DMS 273 treated with DMSO at 0.1 percent for 48 hours (cell line): ENCODE measurements at places on chromosomes 2 and 18.

- no peak for DNase-seq
Observed at GRCh38 chr2:109230941-109231420, 102.0 kb downstream of the SH3RF3 start.

- DNase-seq = no peak
Observed at GRCh38 chr18:68323921-68324320, 391.0 kb downstream of the TMX3 start.

DNA sequence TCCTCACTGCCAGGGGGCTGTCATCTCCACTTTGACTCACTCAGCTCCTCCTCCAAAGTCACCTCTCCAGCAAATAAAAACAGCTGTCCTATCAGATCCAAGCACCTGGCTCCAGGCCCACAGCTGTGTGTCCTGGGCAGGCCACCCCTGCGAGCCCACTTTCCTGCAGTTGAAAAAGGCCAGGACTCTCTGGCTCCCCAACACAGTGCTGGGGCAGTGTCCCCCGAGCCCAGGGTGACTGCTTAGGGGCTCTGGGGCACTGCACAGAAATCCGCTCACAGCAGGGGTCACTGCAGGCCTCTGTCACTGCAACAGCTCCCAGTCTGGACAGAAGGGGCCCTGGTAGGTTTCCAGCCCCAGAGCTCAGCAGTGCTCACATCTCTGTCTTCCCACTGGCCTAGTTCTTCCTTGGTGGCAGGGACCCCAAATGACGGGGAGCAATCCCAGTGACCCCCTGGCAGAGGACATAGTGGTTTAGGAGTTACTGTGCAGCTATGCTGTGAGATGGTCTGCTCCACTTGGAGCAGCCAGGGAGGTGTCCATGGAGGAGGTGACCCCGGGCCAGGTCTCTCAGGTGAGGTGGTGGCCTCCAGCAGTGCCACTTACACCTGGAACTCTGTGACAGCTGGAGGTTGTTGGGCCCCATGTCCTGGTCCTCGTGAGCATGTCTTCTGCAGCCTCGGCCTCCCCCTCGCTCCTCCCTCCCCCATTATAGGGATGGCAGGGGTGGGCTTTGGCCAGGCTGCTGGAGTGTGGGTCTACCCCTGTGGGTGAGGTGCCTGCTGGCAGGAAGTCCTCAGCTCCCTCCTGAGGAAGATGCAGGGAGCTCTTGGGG, 35.5 kb downstream of the HS6ST1 start:
- no peak for DNase-seq

DNA sequence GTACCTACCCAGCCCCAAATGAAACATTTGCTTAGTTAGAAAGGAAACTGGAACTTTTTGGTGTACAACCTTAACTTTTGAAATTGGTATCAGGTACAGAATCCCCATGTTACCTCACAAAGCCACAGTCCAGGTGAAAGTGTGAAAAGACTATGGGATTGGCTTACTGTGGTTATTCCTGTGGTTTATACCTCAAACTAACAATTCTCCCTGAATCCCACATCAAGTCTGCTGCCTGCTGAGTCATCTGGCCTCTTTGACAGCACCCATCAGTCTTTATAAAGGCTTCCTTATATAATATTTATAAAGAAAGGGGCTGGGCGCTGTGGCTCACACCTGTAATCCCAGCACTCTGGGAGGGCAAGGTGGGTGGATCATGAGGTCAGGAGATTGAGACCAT, 164.6 kb downstream of the TMEM247 start:
- no peak for DNase-seq

DNA sequence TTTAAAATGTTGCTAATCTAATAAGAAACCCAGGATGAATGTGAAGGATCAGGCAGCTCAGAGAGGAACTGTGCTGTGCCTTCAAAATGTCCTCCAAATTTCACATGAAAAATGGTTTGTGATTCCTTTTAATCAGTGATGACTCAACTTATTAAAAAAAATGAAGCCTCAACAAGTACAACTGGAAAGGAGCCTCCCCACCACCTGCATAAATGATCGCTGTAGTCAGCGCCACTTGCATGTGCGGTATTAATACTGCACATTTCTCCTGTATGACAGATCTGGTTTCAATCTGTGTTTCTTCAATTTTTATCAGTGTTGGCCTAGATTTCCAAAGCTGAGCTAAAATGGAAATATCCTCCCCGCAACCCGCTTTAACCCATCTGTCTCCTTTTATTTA, 115.0 kb upstream of the TMEM200C start:
- DNase-seq = no peak

DNA sequence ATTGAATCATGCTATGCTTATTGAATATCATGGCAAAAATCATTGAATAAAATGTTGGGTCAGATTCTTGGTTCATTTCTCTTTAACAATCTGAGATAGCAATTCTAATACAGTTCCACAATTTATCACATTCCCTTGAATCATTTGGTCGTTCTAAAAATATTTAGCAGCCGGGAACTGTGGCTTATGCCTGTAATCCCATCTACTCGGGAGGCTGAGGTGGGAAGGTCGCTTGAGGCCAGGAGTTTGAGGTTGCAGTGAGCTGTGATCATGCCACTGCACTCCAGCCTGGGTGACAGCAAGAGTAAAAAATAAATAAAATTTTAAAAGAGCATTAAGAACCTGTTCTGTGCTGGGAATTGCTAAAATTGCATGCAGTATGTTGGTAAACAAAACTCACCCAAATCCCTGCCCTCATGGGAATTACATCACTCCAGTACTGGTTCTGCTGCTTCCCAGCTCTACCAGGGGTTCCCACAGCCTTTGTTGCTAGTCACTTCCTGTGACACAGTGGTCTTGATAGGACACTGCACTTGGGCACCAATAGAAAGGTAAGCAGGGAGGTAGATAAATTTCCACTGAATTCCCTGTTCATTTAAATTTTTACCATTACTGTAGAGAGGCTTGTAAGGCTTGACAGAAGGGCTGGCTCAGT, 200.4 kb downstream of the CTNNA2 start:
- no peak for DNase-seq

- DNase-seq = no peak
Observed at GRCh38 chr18:57210716-57211411, 64.0 kb downstream of the BOD1L2 start.

DNA sequence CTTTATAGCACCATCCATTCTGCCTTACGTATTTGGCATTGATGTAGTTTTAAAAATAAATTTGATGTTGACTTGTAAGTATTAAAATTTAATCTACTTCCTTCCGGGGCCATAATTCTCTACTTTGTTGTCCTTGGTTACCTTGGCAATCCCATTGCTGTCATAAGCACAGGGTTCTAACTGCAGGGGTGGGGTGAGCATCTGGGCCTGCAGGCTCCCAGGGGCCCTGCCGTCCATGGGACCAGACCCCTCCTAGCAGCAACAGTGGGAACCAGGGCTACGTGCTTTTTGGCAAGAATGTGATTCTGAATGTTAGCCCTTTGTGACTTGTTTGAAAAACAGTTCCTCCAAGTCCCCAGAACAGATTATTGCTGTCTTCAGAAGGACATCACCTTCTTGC, 4.9 kb downstream of the ASAP2 start:
- DNase-seq = no peak

DNA sequence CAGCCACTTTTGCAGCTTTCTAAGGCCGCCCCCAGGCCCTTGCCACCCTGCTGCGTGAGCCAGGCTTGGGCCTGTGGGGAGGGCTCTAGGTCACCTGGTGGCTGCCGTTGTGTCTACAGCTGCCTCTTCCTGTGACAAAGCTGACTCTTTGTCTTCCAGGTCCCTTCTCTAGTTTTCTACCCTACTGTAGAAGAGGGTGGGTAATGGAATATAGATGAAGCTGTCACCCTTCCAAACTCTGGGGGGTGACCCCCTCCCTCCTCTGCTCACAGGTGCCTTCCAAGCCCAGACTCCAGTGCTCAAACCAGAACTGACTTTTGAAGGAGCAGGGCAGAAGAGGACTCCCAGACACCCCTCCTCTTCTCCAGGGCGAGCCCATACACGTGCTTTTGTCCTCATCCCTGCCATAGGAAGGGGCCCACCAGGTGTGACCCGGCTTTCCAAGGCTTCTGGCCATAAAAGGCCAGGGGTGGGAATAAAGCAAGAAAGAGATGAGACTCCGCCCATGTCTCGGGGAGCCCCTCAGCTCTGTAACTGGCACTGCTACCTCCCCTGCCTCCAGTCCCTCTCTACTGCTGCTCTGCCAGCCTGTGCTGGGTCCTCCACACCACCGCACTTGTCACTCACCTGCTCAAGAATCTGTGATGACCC, 17.9 kb upstream of the SDC1 start:
- DNase-seq = no peak

- peak; percentile 24 for DNase-seq
Observed at GRCh38 chr2:68925295-68925896, 27.3 kb downstream of the GKN2 start.

GRCh38 chr2:59047373-59047995, 806.4 kb upstream of the FANCL start:
- no peak for DNase-seq

DNA sequence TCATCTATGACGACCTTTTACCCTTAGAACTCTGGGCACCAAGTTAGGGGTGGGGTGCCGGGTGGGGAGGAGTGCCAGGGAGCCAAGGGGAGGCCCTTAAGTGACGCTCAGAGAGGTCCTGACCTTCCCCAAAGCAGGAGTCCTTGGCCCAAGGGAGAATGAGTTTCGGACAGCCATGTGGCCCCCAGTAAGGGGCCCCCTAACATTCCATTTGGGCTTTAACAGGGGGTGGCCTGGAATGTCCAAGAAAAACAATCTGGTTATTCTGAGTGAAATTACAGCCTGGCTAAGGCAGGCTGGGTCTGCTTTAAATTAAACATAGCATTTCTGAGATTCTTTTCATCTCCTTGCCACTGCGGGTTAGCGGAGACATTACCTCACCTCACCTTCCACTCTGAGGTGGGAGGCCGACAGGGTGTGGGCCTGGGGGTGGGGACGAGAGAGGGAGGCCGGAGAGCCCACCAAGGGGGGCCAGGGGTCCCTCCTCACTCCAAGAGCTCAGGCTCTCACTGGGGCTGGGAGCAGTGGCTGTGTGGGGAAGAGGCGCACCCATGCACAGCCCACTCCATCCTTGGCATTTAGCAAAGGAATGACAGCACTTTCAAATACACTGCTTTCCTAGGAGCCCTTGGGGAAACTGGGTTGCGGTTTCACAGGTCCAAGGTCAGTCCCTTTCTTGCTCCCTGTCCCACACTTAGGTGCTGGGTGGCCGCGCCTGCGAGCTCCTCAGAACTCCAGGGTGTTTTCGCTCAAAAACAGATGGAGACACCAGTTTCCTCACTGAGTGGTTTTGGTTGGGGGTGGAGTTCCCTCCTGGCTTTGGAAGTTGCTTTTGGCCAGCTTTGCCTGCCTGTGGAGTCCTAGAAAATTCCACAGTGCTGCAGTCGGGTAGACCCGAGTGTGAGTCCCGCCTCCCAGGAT, 107.4 kb downstream of the POLR1A start:
- DNase-seq = peak; percentile 21

DNA sequence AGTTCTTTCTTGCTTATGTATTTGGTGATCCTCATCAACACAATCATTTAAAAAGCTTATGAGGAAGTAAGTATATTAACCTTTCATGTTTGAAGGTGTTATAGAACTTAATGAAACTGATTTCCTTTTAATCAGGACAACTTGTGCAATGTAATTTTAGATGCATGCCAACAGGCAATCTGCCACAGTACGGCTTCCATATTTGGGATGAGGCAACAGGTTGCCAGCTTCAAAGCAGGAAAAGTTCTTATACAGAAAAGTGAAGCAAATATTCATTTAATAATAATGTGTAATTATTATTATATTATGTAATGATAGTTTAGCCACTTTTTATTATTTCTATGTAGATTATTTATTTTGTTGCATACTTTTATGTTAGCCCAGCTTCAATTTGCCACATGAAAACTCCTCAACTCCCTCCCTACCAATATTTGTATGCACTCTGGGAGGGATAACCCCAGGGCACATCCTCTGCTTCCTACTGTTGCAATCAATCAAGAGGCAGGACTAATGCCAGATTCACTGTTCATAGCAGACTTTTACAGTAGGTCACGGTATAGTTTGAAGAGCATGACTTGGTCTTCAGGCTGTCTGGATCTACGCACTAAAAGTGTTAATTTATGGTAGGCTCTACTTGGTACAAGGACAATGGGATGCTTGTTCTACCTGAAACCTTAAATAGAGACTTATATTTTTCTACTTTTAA, 277.2 kb downstream of the AGPS start:
- DNase-seq = no peak

GRCh38 chr18:62637807-62638687, 77.3 kb upstream of the PHLPP1 start:
- no peak for DNase-seq

GRCh38 chr2:137254052-137254451, 488.7 kb downstream of the THSD7B start:
- no peak for DNase-seq

- no peak for DNase-seq
Observed at GRCh38 chr2:218710334-218710686, 325 bp upstream of the TTLL4 start.

DNA sequence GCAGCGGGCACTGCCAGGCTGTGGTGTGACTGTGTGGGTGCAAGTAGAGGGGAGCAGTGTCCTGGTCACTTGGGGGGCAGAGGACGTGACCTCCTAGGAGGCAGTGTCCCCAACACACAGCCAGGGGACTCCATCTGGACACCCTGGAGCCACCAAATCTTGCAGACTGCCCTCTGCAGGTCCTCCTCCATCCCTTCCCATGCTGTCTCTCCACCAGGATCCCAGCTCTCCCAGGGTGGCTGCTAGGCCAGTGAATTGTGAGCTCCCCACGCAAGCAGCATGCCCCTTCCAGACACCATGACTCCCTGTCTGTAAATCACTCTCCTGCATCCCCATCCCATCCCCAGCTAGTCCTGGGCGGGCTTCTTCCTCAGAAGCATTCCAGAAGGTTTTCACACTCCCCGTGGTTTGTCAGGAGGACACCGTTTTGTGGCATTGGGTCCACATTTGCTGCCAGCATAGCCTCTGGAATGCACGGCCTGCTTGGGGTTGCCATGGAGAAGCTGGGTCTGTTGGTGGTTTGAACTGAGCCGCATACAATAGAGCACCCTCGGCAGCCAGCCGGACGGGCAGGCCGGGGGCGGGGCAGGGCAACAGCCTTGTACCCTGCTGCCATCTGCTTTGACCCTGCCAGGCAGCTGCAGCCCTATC, 210.7 kb downstream of the KLHL29 start:
- DNase-seq = peak; percentile 76

- DNase-seq = no peak
Observed at GRCh38 chr2:25482341-25482740, 140.6 kb upstream of the DNMT3A start.

- DNase-seq = no peak
Observed at GRCh38 chr2:3107567-3107966, 270.1 kb downstream of the EIPR1 start.

DNA sequence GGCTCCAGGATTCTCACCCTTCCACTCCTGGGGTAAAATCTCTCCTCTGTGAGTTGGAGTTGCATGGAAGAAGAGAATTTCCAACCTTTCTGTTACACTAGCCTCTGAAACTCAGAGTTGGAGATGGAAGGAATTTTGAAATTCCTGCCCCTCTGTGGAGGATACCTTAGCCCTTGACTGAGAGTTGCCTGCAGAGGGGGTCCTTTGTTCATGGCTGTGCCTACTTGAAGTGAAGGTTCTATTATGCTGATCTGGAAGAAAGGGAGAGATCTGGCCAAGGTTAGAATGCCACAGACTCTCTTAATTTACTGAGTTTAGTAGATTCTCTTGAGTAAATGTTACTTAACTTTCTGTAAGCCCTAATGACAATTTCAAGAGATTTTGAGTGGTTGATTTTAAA, 626.6 kb upstream of the GYPC start:
- no peak for DNase-seq
